ENCODE measurements at places on chromosomes 2 and 18. TPM values are rescaled to one million over a fixed set of nuclear protein-coding genes. Genes with fewer than 3 reads are reported as not detected.

The BOK gene
- total RNA-seq: not detected

The PDCD1 gene
- 6.6 TPM for total RNA-seq

The KCNG3 gene
- 0.11 TPM for total RNA-seq

The TTC31 gene
- 46.2 TPM for total RNA-seq

The MYO3B gene
- 0.09 TPM for total RNA-seq

The CLIP4 gene
- total RNA-seq: 36.2 TPM

The COBLL1 gene
- total RNA-seq: 0.17 TPM

The CXCR4 gene
- 288 TPM for total RNA-seq

The RUFY4 gene
- total RNA-seq: 4.9 TPM

The FARSB gene
- 16.6 TPM for total RNA-seq

The UCN gene
- total RNA-seq: 3.7 TPM

The PARD3B gene
- total RNA-seq: 1.0 TPM

The AMER3 gene
- total RNA-seq: not detected

The KDSR gene
- 48.1 TPM for total RNA-seq

The VWA3B gene
- total RNA-seq: not detected

The R3HDM1 gene
- total RNA-seq: 48.4 TPM

The LDLRAD4 gene
- 40.3 TPM for total RNA-seq

The GAD1 gene
- 1.6 TPM for total RNA-seq

The GCG gene
- not detected for total RNA-seq

The RGPD4 gene
- 0.61 TPM for total RNA-seq

The TEKT4 gene
- not detected for total RNA-seq

The CIB4 gene
- total RNA-seq: not detected

The SERPINB12 gene
- total RNA-seq: not detected

The MTCL1 gene
- 0.43 TPM for total RNA-seq

The ZBTB7C gene
- not detected for total RNA-seq

The SKOR2 gene
- not detected for total RNA-seq

The FAM237A gene
- total RNA-seq: not detected

The HAAO gene
- total RNA-seq: 0.28 TPM

The CNOT11 gene
- total RNA-seq: 65.0 TPM

The ST8SIA5 gene
- total RNA-seq: not detected

The PSMA8 gene
- total RNA-seq: 1.4 TPM

The NPPC gene
- total RNA-seq: 0.89 TPM

The REEP1 gene
- 0.11 TPM for total RNA-seq

The SERPINB2 gene
- 2.9 TPM for total RNA-seq

The MROH2A gene
- not detected for total RNA-seq

The SLC9A2 gene
- not detected for total RNA-seq

The CHRNG gene
- not detected for total RNA-seq

The SCN2A gene
- total RNA-seq: not detected

The FBXO41 gene
- 35.7 TPM for total RNA-seq

The TXNDC2 gene
- not detected for total RNA-seq

The PSMD1 gene
- total RNA-seq: 65.4 TPM

The OST4 gene
- total RNA-seq: 302 TPM

The CCDC141 gene
- total RNA-seq: 11.8 TPM

All from activated naive CD8-positive, alpha-beta T cell treated with anti-CD3 and anti-CD28 coated beads, Interleukin-2, amount 10 ng/mL, durations not matched to agents 7 days and 5 days (primary cell).